Epithelial cell of proximal tubule (primary cell): ENCODE measurements at places on chromosomes 12 and 14.

GRCh38 chr12:26100666-26101349 is 24.0 kb downstream of the BHLHE41 start:
- DNase-seq, result no peak

DNA sequence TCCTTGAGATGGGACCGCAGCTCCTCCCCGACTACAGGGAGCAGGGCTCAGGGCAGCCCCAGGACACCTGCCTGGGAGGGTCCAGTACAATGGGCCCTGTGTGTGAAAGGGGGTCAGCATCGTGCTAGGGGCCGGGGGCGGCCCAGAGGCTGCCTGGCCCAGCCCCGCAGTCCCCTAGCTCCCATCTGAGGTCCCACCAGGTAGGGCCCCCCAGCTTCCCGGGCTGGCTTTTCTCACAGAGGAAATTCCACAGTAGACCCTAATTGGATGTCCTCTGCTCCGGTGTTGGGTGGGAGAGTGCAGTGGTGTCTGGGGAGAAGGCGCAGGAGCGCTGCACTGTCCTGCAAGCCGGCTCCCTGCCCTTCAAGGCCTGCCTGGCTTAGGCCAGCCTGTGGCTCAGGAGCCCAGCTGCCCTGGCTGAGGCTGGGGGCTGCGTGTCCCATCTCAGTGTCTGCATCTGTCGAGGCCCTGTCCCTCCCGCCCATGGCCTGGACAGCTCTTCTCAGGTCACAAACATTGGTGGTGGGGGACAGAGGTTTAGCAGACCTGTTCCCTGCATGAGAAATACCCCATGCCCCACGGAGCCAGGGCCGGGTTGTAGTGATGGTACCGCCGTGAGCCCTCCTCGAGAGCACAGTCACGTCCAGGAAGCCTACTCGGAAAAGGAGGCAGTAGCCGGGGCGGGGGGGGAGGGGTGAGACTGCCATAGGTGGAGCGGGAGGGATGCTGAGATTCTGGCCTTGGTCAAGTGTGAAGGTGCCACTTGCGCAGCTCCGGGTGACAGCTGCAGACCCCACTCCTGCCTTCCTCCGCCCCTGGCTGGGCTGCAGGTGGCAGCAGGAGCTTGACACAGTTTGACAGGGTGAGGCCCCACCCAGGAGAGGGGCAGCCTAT is 11.6 kb downstream of the HIP1R start:
- DNase-seq, result no peak

- no peak for DNase-seq
Observed at GRCh38 chr12:114174326-114174725, 208.2 kb upstream of the RBM19 start.

DNA sequence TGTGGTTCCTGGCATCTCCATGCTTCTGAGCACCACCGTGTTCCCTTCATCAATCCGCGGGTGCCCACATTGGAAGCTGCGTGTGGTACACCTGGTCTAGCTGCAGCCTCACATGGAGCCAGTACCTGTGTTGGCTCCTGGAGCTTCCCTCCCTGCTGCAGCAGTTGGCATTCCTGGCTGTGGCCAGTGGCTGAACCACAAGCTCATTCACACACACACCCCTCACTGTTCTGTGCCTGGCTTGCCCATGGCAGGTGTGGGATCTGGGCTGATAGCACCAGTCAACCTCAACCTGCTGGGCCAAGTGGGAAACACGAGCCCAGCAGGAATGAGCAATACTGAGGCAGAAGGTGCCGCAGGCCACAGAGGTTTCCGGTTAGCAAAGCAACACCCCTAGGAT is 256.2 kb upstream of the LRFN5 start:
- DNase-seq, result no peak

DNA sequence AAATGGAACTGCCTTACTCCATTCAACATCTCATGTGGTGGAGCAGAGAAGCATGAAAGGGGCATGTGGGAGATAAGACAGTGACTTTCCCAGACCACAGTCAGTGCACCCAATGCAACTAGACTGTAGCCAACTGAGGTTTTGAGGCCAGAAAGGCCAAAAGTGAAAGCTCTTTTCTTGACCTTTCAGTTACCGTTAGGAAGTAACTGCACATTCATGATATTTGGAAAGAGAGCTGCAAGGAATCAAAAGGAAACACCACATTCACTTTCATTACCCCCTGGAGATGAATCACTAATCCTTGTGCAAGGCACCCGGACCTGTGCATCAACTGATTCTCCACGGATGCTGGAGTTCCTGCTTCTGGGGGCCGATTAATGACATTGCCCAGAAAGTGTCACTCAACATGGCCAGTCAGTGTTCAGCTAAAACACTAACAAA is 72.9 kb upstream of the ELK3 start:
- DNase-seq, result no peak

GRCh38 chr12:78340406-78340805 is 509.7 kb downstream of the NAV3 start:
- DNase-seq, result no peak

GRCh38 chr14:68784978-68785533 is 7.8 kb downstream of the ZFP36L1 start:
- DNase-seq, result peak; percentile 98

- DNase-seq, result peak; percentile 36
Observed at GRCh38 chr12:91690531-91690930, 455.1 kb downstream of the BTG1 start.

- no peak for DNase-seq
Observed at GRCh38 chr12:53096089-53096741, 1.3 kb upstream of the IGFBP6 start.

DNA sequence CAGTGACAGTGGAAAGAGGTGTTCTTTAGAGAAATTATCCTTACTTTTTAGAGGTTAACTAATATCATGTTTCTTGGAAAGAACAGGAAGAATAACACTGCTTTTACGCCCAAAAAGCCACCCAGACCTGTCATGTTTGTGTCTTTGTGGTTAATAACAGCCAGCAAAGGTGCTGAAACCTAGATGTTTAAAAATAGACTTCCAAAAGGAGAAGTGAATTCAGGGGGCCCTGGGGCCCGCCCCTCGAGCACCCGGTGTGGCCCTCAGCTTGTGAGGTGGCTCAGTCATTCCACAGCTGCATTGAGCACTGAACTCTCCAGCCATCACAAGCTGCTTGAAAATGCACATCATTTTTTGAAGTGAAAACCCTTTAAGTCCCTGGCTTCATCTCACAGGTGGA is 20.8 kb upstream of the AMN start:
- no peak for DNase-seq
